ENCODE measurements at places on chromosomes 11 and 22.
A peak's percentile ranks its signal among the peaks of the same experiment; 100 is the strongest.

DNA sequence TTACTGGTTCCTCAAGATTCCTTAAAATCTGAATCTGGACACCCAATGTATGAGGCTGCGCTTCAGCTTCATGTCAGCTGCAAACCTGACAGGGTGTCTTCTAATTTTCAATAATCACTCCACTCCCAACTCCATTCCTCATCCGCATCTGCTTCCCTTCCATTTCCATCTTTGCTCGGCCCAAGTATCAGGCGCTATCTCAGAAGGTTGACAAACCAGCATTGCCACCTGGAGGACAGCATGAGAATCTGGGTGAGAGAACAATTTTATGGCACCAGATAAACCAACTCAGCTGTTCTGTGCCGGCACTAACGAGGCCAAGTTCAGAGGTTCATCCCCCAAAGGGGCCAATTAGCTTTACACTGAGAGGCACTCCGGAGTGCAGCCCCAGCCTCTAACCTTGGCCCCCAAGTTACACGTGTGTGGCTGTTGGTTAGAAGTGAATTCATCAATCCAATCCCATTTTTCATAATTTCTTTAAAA, 79.1 kb upstream of the LMO2 start:
- peak; percentile 21 for DNase-seq

- DNase-seq = no peak
Observed at GRCh38 chr22:46108564-46109473, 41.5 kb upstream of the PPARA start.

DNA sequence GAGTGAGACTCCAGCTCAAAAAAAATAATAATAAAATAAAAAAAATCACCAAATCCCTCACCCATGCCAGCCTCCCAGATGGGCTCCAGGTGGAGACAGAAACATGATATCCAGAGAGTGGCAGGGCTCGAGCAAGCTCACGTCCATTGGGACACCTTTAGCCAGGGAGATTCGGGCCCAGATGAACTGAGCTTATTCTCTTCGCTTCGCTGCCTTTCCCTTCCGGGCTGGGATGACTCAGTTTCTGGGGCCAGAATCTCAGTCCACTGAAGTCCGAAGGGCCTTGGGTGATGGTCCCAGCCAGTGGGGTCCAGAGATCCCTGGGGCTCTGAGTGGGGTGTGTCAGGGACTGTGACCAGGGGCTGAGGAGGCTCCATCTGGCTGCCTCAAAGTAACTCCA, 23.0 kb upstream of the MYEOV start:
- no peak for DNase-seq

DNA sequence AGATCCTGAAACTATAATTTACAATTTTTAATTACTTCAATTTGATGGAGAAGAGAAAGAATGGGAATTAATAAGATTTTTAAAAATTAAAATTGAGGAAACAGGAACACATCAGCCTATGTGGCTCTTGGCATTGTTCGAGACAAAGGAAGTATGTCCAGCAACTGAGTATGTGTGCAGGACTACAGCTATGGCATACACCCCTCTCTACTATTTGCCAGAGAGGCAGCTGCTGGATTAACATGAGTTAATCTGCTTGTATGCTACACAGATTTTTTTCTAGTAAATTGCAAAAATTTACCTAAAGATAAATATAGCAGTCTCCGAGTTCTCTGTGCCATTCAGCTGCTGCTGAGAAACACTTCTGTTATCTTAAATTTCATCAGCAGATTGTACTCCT, 70.6 kb downstream of the PHF21A start:
- DNase-seq = no peak

DNA sequence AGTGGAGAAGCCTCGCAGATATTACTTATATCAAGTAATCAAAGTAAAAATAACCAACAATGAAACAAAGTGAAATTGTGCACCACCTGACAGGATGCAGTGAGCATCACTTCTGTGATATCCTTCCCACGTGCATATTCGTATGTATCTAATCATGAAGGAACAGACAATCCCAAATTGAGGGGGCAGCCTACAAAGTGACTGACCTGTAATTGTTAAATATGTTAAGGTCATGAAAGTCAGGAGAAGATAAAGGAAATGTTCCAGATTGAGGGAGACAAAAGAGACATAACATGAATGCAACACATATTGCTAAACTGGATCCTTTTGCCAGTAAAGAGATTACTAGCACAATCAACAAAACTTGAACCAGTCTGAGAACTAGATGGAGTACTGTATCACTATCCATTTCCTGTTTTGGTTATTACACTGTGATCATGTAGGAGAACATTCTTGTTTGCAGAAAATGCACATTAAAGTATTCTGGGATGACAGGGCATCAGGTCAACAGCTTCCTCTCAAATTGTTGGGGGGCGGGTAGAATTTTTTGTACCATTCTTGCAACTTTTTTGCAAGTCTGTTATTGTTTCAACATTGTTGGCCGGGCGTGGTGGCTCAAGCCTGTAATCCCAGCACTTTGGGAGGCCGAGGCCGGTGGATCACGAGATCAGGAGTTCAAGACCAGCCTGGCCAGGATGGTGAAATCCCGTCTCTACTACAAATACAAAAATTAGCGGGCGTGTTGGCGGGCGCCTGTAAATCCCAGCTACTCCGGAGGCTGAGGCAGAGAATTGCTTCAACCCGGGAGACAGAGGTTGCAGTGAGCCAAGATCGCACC, 2.0 kb downstream of the SBF2 start:
- DNase-seq = no peak

DNA sequence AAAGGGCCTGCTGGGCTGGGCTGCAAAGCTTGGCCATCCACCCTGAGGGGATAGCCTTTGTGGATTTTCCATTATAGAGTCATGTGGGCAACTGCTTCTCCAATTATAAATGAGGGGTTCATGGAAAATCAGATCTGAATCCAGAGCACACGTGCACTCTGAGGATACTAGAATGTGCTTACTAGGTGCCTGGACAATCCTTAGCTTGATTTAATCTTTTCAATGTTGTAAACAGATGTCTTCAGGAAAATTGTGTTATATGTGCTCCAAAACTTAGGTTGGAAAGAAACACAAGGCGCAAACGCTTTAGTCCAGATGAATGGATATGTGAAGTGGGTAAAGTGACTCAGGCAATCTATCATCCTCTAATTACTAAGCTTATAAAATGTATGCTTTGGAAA, 92.0 kb downstream of the SLC17A6 start:
- no peak for DNase-seq

GRCh38 chr22:32776802-32777201, 24.7 kb upstream of the TIMP3 start:
- no peak for DNase-seq

- no peak for DNase-seq
Observed at GRCh38 chr11:120009938-120010337, 128.0 kb downstream of the TRIM29 start.

GRCh38 chr11:117833401-117833891, 8.9 kb upstream of the FXYD2 start:
- DNase-seq = no peak

- no peak for DNase-seq
Observed at GRCh38 chr11:28176351-28176750, 68.2 kb downstream of the METTL15 start.

GRCh38 chr11:11967669-11968510, 40.5 kb downstream of the DKK3 start:
- DNase-seq = no peak
